GDM1 (cell line): ENCODE measurements at places on chromosomes 3 and 15.

DNA sequence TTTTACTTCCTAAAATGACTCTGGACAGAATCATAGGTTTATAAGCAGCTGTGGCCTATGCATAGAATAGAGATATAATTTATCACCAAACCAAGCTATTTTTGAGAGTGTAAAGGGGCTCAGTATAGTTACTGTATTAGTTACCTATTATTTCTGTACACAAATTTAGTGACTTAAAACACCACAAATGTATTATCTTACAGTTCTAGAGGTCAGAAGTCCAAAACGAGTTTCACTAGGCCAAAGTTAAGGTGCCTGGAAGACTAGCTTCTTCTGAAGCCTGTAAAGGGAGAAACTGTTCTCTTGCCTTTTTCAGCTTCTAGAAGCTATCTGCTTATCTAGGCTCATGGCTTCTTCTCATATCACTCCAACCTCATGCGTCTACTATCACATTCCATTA, 30.1 kb downstream of the CCDC54 start:
- no peak for DNase-seq

DNA sequence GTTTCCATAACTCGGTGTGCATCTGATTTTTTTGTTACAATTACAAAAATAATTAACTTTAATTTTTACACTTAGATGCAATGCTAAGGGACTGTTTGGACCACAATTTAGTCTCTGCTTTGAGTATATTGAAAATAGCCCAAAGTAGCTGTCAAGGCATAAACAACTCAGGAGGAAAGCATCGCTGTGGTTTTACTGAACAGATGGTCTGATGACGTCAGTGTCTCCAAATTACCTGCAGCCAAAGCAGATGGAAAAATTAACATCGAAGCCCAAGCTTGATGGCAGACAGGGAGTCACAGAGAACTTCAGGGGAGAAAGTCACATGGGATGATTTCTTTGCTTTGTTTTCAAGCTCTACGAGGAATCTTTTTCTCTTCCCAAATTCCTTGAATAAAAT, 83.1 kb upstream of the PLCL2 start:
- DNase-seq, result no peak

- DNase-seq, result no peak
These were observed 85.7 kb upstream of the MYZAP start for GRCh38 chr15:57505949-57506391.

DNA sequence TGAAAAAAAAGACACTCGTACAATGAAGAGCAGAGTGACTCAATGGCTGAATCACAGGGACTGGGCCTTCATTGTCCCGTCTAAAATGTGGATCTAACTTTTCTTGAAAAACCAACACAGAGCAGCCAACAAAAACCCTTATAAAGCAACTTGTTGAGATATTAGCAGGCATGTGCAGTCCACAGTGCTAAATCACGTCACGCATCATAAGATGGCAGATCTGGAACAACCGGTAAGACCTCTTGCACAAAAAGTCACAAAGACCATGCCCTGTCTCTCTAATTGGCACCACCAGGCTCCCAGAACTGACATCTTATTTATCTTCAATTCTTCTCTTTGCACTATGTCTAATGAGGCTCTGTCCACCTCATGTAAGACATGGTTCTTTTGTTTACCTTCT, 177.0 kb downstream of the MAGI1 start:
- DNase-seq, result no peak

- no peak for DNase-seq
These were observed 541.0 kb upstream of the NAALADL2 start for GRCh38 chr3:174318181-174318580.

DNA sequence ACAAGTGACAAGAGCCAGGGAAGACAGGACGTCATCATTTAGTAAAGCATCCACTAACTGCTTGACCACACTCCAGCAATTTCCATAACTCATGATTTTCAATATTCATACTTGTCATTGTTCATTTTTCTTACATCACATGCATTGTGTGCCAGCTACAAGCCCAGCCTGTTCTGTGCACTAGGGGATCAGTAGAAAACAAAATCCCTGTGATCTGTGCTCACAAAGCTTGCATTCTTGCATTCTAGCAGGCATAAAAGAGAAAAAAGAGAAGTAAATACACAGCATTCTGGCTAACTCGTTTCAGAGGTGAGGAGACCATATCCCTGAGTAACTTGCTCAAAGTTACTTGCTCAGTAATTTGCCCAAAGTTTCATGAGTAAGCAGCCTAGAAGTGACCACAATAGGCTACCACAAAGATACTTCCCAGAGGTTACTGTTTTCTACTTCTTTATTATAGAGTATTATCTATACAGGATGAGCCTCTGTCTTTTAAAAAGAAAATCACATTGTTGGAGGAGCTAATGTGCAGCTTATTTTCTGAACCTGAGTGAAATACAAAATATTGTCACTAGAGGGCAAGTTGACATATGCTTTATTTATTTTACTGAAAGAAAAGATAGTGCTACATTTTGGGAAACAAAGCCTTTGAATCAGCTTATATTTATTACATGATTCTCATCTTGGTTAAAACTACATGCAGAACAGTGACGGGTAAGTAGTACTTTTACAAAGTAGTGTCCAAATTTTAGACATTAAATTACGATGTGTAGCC, 701.4 kb upstream of the LMCD1 start:
- no peak for DNase-seq

GRCh38 chr15:52682781-52683180, 3.6 kb upstream of the ATOSA start:
- DNase-seq, result peak; percentile 17
